Stimulated activated CD4-positive, alpha-beta T cell treated with anti-CD3 and anti-CD28 coated beads, Interleukin-2, amount 100 ng/mL, for 48 hours (primary cell): ENCODE measurements at places on chromosomes 2 and 18.
A peak's percentile ranks its signal among the peaks of the same experiment; 100 is the strongest.

GRCh38 chr2:72576861-72577260 is 249.0 kb downstream of the EXOC6B start:
- DNase-seq = no peak

DNA sequence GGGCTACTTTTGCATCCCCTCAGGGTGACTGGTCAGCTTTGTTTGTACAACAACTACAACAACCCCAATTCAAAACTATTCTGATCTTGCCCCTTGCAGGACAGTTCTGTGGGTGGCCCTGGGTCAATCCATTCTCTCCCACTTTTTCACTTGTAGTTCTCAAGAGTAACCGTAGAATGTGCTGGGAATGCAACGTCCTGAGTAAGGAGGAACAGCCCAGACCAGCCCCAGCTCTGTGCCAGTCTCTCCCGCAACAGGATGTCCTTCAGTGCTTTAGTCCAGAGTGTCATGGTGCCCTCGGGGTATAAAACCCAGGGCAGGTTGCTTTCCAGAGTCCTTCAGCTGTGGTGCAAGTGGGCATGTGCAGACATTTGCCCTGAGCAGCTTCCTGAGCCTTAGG is 22.1 kb upstream of the TEX51 start:
- DNase-seq = no peak

DNA sequence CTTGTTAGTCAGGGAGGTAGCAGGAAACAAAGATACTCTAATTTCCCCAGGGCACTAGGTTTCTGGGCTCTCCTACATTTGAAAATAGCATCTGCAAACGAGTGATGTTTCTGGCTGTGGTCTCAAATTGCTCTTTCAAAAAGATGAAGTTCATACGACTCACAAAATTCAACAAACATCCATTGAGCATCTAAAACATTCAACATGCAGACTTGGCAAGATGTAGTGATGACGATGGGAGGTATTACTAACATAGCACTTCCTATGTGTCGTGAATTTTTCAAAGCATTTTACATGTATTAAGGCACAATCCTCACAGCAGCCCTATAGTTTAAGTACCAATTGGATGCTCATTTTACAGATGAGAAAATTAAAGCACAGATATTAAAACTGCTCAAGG is 5.2 kb downstream of the CCBE1 start:
- no peak for DNase-seq

DNA sequence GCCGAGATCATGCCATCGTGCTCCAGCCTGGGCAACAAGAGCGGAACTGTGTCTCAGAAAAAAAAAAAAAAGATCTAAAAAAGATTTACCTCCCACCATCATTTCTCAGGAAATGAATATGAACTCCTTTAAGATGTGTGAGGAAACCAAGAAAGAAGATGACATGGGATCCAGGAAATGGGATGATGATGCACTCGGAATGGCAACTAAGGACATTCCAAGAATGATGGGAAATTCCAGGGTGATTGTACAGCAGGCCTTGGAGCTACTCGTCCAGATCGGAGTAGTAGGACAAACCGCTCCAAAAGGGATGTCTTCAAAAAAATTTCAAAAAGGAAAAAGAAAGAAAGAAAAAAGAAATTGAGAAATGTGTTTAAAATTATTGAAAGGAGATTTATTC is 84.9 kb upstream of the PMAIP1 start:
- no peak for DNase-seq

GRCh38 chr18:45320724-45321123 is 294.6 kb upstream of the SLC14A2 start:
- DNase-seq = no peak

DNA sequence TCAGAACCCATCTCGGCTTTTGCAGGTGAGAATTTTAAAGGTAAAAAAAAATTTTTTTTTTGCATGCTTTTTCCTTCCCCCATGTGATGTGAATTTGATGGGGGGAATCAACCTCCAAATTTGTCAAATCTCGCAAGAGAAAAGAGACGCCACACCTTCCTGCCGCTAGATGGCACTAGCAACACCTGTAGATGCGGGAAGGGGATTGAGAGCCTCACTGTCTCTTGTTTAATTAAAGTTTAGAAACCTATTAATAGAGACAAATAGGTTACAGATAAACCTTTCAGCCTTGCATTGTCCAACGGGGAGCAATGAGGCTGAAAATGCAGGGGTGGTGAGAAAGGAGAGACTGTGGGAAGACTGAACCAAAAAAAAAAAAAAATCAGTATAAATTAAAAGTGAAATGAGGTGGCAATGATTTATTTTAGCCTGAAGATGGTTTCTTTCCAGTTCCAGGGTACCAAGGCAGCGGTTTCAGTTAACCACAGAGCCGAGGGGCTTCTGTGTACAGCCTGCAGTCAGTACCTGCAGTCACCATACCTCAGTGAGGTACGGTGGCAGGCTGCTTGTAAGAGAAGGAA is 84.6 kb downstream of the NRP2 start:
- peak; percentile 48 for DNase-seq

DNA sequence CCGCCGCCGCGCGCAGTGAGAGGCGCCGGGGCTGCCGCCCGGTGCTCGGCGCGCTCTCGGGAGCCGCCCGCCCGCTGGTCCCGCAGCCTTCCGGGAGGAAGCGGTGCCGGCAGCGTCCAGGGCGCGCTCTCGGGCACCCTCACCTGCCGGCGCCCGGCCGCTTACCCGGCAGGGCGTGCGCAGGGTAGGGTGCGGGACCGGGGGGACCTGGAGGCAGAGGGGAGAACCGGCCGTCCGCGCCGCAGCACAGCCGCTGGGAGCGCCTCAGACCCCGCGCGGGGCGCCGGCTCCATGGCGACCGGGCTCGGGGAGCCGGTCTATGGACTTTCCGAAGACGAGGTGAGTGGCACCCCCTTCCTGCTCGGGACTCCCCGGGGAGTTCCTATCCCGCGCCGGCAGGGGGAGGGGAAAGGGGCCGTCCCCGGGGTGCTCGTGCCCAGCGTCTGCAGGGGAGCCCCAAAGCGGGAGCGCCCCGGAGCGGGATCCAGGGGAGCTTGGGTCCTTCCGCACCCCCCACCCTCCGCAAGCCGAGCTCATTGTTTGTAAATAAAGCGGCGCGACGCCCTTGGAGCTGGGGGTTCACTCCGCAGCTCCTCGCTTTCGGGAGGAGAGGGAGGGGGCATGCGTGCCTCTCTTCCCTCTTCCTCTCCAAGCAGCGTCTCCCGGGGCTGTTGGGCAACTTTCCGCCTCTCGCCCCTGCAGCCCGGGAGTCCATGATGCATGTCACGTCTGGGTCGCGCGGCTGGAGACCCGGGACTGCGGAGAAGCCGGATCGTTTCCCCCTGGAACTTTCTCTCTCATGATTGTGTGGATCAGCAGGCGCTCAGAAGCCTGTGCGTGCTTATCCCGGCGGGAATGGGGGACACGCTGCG is 580 bp downstream of the NEDD4L start:
- DNase-seq = peak; percentile 11

DNA sequence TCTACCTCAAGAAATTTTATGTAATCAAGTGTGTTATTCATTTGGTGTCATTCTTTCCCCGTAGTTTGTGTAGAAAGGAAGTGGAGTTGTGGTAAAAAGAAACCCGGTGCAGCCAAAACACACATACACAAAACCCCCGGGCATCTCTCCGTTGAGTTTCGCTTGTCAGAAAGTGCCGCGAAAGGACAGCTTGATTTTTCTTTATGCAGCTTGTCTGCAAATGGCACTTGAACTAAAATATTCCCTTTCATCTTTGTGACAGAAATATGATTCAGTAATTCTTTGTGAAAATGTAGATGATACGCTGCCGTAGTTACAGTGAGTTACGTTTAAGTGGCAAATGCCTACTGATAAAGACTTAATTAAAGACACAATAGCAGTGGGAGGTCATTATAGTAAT is 268.8 kb upstream of the SPRED2 start:
- no peak for DNase-seq

GRCh38 chr2:149715005-149715592 is 127.5 kb upstream of the MMADHC start:
- no peak for DNase-seq

- no peak for DNase-seq
Measured at GRCh38 chr2:98809878-98810587, 79.1 kb upstream of the MGAT4A start.

GRCh38 chr2:218041302-218042168 is 27.5 kb upstream of the RUFY4 start:
- no peak for DNase-seq

DNA sequence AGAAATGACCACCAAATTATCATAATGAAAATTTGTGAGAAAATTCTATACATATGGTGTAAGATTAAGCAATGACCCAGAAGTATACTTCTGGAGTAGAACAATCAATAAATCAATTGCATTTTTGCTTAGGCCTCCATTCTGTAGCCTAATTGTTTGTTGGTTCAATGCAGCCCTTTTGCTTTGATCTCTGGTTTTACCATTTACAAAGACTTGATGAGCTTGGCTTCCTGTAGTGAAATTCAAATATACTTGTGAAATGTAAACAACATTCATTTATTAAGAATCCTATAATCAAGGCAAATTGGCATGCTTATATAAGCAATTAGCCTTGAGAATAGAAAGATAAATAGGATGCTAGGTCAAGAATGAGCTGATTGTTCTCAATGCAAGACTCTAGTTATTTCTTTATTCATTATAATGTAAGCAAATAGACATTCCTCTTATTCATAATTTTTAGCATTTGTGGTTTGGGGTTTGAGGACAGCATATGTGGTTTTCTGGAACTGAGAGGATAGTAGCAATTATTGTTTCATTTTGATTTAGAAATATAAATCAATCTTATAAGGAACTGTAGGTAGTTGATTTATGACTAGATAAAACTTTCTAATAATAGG is 9.7 kb downstream of the FMNL2 start:
- DNase-seq = no peak

GRCh38 chr2:164808776-164809175 is 32.8 kb downstream of the COBLL1 start:
- no peak for DNase-seq

- DNase-seq = no peak
Measured at GRCh38 chr2:75194184-75194868, 5.0 kb downstream of the TACR1 start.

- DNase-seq = no peak
Measured at GRCh38 chr2:43958397-43959275, 37.2 kb downstream of the LRPPRC start.

GRCh38 chr2:221641181-221641871 is 69.2 kb upstream of the EPHA4 start:
- no peak for DNase-seq

- DNase-seq = no peak
Measured at GRCh38 chr2:184765112-184765895, 167.0 kb downstream of the ZNF804A start.

DNA sequence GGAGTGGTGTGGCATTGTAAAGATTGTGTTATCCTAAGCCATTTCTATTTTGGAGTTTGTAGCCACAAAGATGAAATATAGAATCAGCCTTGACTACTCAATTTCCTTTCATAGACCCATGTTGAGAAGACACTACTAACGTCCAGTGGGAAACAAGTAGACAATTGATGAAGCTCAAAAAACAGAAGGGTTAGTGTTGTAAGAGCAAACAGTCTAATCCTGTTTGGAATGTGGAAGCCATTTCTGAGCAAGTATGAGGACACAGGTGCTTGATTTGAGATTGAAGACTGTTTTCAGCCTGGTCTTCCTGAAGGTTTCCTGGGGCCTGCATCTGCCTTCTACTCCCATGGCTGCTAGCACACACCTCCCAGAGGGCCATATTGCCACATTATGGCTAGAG is 29.1 kb downstream of the B3GNT2 start:
- DNase-seq = no peak

- DNase-seq = no peak
Measured at GRCh38 chr18:65769652-65770051, 18.8 kb downstream of the CDH7 start.

DNA sequence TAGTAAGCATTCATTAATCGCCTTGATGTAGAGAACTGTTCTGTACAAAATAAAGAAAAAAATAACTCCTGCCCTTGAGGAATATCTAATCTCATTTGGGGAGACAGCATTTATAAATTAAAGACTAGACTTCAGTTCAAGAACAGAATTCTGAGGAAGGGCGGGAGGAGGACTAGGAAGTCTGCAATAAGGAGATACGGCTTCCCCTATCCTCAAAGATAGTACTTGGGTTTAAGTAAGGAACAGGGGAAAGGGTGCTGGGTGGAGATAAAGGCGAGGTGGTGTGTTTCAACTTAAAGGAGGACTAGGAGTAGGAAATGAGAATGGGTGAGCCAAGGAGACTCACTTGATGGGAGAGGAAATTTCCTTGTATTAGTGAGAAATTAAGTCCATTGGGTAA is 121.9 kb upstream of the MSTN start:
- no peak for DNase-seq

DNA sequence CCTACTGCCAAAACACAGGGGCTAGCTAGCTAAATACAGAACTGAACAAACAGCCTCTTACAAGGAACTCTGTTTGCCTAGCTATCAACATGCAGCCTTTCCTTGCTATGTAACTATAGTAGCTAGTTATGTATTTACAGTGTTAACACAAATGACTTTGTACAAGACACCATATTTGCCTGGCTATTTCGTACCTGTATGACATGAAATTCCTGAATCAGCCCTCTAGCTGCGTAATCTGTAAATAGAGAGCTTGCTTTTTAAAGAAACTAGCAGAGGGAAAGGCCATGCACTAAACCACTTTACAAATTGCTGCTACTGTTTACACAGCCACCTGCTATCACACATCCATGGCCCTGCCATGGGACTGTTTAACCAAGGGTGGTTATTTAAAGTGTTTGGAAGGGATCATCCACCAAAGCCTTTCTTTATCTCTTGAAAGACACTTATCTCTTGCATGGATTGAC is 248.7 kb downstream of the TFCP2L1 start:
- no peak for DNase-seq

DNA sequence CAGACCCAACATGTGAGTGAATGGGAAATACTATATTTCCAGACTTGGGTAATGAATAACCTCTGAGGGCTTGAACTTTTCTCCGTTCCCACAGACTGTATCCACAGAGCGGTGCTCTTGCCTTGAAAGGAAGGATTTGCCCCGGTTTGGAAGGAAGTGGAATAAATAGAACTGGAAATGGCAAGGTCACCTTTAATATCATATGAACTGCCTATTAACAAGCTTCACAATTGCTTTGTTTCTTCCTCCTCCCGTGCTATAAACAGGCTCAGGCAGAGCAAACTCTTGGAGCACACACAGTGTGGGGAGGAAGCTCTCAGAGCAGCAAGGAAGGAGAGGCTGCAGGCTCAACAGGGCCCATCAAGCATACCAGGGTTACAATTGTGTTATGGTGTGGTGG is 28.5 kb upstream of the DARS1 start:
- DNase-seq = no peak

GRCh38 chr2:65377556-65378192 is 54.7 kb downstream of the SPRED2 start:
- DNase-seq = no peak
